Posterior cingulate gyrus (tissue), 11 donors: ENCODE measurements at places on chromosomes 6 and 20.

- DNase-seq: no peak
These were observed 66.0 kb upstream of the UTRN start for GRCh38 chr6:144219056-144219685.

DNA sequence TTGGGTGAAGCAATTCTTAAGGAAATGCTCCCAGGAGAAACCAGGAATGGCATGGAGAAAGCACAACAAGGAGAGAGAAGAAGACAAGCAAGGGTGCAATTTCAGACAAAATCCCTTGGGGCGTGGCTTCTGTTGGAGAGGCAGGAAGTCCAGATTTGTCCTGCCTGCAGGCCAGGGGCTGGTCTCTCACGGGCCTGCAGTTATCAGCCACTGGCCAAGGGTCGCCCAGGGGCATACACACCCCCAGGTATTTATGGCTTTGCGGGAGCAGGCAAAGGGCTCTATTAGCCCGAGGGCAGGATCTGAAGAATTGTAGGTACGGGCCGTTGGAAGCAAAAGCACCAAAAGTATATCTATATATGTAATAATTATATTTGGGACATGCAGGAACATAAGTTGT is 87.7 kb downstream of the IYD start:
- DNase-seq: no peak

DNA sequence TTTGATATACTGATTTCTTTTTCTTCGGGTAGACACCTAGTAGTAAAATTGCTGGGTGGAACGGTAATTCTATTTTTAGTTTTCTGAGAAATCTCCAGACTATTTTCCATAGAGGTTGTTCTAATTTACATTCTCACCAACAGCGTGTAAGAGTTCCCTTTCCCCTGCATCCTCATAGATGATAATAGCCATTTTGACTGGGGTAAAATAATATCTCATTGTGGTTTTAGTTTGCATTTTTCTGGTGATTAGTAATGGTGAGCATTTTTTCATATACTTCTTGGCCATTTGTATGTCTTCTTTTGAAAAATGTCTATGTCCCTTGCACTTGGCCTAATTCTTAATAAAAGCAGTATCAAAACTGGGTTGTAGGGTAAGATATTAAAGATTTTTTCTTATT is 148.9 kb upstream of the SIM1 start:
- no peak for DNase-seq

GRCh38 chr6:107911692-107912091 is 46.3 kb downstream of the SEC63 start:
- DNase-seq: no peak

GRCh38 chr6:131532580-131533039 is 40.4 kb upstream of the ARG1 start:
- DNase-seq: no peak

- no peak for DNase-seq
These were observed 71.6 kb upstream of the DST start for GRCh38 chr6:56714273-56714672.

GRCh38 chr6:11586117-11586516 is 48.6 kb downstream of the TMEM170B start:
- no peak for DNase-seq

DNA sequence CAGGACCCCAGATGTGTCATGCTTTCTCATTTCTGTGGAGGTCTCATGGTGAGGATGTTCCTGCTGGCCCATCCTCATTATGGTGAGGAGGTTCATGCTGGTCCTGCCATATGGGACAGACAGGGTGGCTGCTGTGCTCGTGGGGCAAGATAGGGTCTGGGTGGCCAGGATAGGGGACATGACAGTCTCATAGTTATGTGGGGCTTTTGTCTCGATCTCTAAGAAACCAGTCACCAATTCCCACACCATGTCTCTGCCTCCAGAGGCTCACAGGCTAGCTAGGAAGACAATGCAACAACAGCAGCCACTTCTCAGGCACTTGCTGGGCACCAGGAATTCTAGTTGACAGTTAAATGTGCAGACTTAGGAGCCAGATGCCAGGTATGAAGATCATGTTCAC is 4.2 kb upstream of the MAPK13 start:
- no peak for DNase-seq

GRCh38 chr6:14401246-14401645 is 283.7 kb downstream of the CD83 start:
- no peak for DNase-seq

GRCh38 chr6:107103082-107103481 is 12.2 kb downstream of the BEND3 start:
- DNase-seq: no peak

DNA sequence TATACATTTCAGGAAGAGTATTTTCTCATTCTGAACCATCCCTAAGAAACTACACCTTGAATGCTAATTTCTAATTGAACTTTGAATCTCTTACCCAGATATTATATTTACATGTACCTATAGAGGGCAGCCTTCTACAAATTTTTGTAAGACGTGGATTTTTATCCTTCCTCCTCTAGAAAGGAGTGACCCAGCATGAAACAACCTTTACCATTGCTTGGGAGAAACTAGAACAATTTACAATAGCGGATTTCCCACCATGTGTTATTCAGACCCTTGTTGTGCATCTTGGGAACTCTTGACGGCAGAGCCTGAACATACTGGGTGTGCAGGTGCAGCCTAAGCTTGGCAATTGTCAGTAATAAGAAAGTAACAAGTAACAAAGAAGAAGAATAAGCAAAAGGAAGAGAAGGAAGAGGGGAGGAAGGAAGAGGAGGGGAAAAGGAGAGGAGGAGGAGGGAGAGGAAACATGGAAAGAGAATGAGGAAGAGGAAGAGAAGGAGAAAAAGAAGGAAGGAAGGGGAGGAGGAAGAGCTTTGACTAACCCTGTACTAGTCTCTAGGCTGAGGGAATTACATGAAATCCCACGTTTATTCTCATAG is 10.8 kb upstream of the TAAR1 start:
- DNase-seq: no peak

- no peak for DNase-seq
These were observed 55.5 kb downstream of the TMEM170B start for GRCh38 chr6:11593096-11593495.

GRCh38 chr6:96276305-96276704 is 245.3 kb upstream of the UFL1 start:
- DNase-seq: no peak

GRCh38 chr6:161890133-161890831 is 616.4 kb upstream of the AGPAT4 start:
- DNase-seq: no peak

- DNase-seq: no peak
These were observed 465.9 kb upstream of the BTBD3 start for GRCh38 chr20:11451793-11452291.

GRCh38 chr6:160327981-160328380 is 20.2 kb upstream of the SLC22A3 start:
- DNase-seq: no peak

DNA sequence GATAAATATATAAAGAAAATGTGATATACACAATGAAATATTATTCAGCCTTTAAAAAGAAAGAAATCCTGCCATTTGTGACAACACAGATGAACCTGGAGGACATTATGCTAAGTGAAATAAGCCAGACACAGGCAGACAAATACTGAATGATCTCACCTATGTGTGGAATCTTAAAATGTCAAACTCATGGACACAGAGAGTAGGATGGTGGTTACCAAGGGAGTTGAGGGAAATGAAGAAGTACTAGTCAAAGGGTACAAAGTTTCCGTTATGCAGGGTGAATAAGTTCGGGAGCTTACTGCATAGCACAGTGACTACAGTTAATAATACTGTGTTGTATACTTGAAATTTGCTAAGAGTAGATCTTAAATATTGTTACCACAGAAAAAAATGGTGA is 14.6 kb upstream of the DEFB132 start:
- no peak for DNase-seq

DNA sequence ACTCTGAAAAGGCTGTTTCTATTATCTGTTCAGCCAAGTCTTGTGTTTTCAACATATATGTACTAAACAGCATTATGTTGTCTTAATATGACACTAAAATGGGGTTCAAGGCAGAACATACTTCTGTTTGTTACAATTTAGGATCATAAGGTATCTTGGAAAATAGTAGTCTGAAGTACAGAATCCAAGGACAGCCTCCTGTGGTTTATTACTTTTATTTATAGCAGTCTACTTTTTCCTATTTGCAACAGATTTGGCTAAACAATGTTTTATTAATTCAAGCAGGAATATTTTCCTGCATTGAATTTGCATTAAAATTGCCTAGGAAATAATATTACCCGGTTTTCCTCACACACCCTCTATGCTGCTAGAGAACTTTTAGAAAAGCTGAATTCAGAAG is 67.7 kb downstream of the PLEKHG1 start:
- DNase-seq: no peak

DNA sequence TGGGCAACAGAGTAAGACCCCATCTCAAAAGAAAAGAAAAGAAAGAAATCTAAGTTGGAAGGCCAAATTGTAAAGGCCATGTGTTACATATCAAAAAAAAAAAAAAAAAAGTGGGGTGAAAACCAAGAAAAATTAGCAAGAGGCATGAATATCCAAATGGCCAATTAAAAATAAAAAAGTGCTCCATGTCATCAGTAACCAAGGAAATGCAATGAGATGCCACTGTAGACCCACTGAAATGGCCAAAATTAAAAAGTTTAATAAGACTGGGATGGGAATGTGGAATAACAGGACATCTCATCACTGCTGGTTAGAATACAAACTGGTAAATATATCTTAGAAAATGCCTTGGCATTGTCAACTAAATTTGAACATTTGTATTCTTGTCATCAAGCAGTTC is 30.1 kb upstream of the BCLAF1 start:
- DNase-seq: no peak

DNA sequence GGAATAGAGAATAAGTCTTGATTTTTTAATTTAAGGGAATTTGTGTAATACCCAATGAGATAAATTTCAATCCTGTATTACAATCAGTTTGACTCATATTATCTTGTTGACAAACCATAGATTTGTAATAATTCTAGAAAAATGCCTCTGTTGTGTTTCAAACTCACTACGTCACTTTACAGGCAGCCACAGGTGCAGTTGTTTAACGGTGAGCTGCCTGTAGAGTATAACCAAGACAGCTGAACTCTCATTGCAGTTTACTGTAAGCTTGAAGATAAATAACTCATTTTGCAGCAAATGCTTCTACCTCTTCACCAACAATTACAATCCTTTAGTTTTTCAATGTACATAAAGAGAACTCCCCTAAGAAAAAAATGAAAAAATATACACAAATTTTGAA is 114.3 kb downstream of the PRKN start:
- DNase-seq: no peak

- DNase-seq: no peak
These were observed 695.9 kb downstream of the EPHA7 start for GRCh38 chr6:92723390-92723931.

DNA sequence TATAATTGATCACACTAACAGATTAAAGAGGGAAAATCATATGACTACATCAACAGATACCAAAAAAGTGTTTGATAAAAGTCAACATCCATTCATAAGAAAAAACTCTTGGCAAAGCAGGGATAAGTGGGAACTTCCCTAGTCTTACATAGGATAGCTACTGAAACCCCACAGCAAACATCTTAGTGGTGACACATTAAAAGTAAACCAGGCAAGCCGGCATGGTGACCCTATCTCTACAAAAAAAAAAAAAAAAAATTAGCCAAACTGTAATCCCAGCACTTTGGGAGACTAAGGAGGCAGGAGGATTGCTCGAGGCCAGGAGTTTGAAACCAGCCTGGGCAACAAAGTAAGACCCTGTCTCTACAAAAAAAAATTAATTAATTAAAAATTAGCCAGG is 13.8 kb upstream of the CCND3 start:
- DNase-seq: no peak

- no peak for DNase-seq
These were observed 28.7 kb upstream of the BEND3 start for GRCh38 chr6:107144014-107144413.

DNA sequence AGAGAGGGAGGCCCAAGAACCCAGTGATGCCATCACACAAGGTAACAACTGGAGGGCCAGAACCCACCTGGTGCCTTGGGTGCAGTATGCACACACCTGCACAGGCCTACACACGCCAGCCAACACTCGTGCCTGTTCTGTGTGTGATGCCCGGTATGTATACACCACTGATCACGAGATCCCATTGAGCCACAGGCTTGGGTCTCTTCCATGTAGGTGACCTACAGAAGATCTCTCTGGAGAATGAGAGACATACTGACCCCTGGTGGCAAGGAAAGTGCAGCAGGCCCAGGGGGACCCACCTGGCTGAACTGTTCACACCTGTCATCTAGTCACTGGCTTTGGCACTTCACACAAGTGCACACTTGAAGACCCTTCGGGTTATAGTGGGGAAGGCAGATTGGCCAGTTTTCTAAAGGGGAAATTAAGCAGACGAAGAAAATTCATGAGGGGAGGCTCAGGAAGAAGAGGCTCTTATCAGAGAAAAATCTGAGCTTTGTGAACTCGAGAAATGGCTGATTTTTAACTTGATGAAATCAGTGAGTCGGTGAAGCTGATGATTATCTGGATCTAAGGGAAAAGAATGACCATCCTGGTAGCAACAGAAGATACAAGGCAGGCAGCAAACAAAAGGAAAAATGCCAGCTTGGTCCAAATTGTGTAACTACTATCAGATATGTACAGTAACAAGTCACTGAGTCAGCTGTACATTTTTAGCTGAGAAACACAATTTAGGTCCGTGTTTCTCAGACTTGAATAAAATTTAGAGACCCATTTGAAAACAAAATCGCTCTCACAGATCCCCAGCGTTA is 69.1 kb upstream of the PBOV1 start:
- DNase-seq: no peak

GRCh38 chr6:121732641-121733040 is 297.2 kb downstream of the GJA1 start:
- DNase-seq: no peak

DNA sequence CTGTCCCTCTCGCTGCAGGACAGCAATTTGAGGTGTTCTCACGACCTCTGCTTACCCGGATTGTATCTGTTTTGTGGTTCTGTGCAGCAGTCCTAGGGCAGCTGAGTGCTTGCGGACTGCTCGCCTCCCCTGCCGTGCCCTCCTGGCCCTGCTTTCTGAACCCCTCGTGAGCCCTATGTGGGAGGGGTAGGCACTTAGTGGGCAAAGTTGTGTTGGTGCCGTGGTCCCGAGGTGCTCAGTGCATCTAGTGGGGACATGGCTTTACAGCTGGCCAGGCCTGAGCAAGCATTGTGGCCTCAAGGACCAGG is 5.2 kb downstream of the TMEM181 start:
- no peak for DNase-seq

DNA sequence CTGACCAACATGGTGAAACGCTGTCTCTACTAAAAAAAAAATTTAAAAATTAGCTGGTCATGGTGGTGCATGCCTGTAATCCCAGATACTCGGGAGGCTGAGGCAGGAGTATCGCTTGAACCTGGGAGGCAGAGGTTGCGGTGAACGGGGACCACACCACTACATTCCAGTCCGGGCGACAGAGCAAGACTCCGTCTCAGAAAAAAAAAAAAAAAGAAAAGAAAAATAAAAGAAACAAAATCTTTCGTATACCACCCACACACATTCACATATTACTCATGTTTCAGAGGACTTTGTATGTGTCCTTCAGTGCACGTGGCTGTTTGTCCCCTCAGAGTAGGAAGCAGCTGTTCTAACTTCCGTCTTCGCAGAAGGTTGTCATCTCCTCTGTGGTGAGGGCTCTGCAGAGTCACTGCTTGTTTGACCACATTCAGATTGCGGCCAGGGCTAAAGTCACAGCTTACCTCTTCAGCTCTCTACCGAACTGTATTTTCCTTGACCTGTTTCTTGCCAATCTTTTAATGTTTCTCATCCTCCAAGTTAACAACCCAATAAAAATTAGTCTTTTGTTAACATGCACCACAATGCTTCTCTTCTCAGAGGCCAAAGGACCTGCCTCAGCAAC is 36.6 kb upstream of the HIVEP1 start:
- no peak for DNase-seq
